RWPE1 (cell line): ENCODE measurements at places on chromosomes 5 and 9.

DNA sequence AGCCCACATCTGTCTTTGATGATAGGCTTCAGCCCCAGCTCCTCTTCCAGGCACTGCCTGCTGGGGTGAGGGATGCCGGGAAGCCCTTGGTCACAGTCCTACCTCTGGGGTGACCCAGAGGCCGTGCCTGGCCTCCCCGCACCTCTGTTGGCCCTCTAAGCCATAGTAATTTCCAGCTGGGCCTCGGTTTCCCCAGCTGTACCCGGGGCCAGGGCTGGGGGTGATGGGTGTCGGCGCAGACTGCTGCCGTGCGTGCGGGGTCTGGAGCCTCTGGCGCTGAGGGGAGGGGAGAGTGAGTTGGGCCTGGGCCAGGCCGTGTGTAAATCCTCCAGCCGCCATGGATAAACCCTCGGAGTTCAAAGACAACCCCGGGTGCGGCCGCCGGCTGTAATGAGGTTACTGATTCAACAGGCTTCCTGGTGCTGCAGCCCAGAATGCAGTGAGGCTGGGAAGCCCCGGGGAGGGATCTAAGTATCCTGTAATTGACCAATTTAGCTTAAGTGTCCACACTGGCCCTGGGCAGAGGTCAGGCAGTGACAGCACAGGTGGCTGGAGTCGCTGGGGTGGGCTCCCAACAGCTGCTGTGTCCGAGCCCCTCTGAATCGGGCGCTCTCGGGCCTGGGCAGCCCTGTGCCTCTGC is 7.1 kb downstream of the RXRA start:
- no peak for DNase-seq

DNA sequence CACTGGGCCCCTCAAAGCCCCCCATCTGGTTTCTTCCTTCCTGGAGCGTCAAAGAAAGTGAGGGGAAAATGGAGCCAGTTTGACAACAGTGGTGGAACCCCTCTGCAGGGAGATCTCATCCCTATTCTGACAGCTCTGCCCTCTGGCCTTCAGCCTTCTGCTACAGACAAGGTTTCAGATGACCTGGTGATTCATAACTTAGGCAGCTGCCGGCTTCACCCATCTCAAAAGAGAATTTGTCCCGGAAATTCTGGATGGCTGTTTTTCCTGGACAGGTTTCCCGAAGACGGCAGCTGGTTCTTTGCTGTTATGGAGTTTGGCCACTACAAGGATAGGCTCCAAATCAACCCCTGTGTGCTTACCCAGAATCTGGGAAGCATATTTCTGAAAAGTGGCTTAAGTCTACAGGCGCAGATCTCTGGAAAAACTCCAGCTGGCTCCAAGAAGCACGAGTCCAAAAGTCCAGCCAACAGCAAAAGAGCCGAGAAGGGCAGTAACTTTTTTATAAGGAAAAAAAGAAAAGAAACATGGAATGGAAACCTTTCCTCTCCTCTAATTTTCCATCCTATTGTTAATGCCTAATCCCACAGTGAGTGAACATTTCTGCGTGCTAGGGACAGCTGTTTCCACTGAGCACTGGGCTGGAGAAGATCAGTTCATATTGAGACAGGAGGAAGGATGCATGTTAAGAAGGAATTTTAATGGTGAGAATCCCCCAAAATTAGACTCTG is 54.5 kb downstream of the ZNF366 start:
- peak; percentile 92 for DNase-seq

- no peak for DNase-seq
These were observed 153.4 kb downstream of the CEP120 start for GRCh38 chr5:123269851-123270250.

- DNase-seq = no peak
These were observed 35.8 kb downstream of the DCAF10 start for GRCh38 chr9:37836386-37836785.

DNA sequence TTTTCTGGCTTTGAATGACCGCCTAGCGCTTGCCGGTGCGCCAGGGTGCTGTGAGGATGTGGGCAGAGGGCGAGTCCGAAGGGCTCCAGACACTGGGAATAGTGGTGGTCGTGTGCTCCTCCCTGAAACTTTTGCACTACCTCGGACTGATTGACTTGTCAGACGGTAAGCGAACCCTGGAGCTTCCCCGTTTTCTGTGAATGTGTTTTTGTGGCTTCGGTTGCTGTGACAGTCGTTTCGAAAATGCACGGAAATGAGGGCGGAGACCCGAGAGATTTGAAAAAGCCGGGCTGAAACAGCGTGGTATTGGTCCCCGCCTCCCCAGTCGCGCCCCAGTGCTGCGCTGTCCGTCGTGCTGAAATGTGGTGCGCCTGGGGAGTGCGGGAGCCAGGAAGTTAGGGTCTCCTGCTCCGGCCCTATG is 102.5 kb upstream of the GABRP start:
- peak; percentile 63 for DNase-seq

DNA sequence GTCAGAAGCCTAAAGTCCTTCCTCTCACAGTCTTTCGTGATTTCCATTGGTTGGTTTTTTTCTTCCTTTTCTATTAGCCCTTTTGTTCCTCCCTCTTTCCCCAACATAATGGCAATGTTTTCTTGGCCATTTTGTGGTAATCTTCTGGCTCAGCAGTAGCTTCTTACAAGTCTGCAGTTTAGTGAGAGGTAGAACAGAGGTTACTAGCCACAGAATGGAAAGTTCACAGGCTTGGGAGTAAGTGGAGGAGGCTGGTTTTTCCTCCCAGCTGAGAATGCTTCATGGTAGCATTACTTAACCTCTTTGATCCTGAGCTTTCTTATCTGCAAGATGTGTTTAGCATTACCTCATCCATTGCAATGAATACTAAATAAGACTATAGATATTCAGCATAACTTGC is 346.9 kb downstream of the NFIB start:
- no peak for DNase-seq

GRCh38 chr9:20805766-20806165 is 121.7 kb downstream of the FOCAD start:
- DNase-seq = no peak

DNA sequence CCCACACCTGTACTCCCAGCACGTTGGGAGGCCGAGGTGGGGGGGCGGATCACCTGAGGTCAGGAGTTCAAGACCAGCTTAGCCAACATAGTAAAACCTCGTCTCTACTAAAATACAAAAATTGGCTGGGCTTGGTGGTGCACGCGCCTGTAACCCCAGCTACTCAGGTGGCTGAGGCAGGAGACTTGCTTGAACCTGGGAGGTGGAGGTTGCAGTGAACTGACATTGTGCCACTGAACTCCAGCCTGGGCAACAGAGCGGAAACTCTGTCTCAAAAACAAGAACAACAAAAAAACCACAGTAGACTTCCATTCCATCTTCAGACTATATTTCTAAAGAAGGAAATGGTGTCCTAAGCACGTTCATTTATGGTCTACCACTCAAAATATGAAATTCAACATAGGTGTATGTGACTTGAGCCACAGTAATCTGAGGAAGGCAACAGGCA is 14.2 kb upstream of the SERINC5 start:
- no peak for DNase-seq

- no peak for DNase-seq
These were observed 25.2 kb downstream of the LNPEP start for GRCh38 chr5:96961053-96961452.

DNA sequence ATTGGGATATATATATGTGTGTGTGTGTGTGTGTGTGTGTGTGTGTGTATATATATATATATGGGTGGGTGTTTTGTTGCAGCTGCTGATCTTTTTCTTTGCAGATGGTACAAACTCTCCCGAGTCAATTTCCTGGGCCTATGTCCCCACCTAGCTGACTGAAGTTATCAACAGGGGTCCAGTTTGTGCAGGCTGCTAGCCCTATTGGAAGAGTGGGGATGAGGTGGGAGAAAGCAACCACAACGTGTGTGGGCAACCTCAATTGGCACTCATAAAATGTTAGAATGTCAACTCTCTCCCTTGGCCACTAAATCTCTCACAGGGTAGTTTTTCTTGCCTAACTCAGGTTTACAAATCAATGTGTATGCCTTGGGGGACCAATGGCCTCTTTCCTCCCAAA is 5.6 kb downstream of the NR4A3 start:
- no peak for DNase-seq

DNA sequence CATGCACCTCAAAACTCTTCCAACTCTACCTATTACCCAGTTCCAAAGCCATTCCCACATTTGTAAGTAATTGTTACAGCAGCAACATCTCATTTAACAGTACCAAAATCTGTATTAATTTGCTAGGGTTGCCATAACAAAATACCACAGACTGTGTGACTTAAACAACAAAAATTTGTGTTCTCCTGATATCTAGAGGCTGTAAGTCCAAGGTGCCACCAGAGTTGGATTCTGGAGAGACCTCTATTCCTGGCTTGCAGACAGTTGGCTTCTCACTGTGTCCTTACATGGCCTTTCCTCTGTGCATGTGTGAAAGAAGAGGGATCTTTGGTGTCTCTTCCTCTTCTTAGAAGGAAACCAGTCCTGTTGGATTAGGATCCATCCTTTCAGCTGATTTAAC is 203.8 kb upstream of the PIK3R1 start:
- no peak for DNase-seq

- DNase-seq = no peak
These were observed 165.3 kb downstream of the KDM4C start for GRCh38 chr9:6923086-6923485.

GRCh38 chr9:113614843-113615648 is 151.5 kb downstream of the RGS3 start:
- DNase-seq = no peak

GRCh38 chr9:126526218-126527108 is 87.3 kb upstream of the LMX1B start:
- DNase-seq = no peak

DNA sequence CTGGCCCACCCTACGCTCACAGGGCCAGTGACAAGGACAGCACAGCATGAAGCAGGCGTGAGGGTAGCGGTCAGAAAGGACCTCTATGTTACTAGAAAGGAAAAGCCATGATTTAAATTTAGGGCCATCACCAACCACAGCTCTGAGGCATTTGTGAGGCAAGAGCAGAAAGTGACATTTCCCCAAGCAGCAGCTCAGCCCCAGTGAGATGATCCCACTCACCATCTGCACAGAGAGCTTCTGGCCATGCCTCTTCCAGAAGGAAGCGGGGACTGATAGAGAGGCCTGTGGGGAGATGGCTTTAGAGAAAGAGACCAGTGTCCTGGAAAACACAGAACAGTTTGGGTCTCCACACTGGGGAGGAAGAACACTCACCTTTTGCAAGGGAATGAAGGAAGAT is 413.9 kb downstream of the SPOCK1 start:
- no peak for DNase-seq

GRCh38 chr5:171728686-171729085 is 56.9 kb upstream of the SMIM23 start:
- no peak for DNase-seq

DNA sequence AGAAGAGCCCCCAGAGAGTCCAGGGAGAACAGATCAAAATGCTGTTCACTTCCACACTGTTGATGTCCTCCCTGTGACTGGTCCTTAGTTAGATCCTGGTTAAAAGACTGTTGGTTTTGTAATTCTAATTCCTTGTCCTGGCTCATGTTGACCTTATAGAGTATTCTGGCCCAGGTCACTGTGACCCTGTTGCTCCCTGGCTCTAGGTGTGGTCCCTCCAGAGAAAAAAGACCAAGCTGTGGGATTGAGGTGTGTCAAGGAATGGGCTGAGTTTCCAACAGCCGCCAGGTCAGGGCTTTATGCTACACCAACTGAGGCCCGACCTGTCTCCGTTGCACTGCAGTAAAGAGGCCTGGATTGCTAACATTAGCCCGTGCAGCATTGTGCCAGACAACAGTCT is 241.0 kb upstream of the MSX2 start:
- DNase-seq = no peak

- no peak for DNase-seq
These were observed 128.3 kb downstream of the YIPF5 start for GRCh38 chr5:144042156-144042555.

DNA sequence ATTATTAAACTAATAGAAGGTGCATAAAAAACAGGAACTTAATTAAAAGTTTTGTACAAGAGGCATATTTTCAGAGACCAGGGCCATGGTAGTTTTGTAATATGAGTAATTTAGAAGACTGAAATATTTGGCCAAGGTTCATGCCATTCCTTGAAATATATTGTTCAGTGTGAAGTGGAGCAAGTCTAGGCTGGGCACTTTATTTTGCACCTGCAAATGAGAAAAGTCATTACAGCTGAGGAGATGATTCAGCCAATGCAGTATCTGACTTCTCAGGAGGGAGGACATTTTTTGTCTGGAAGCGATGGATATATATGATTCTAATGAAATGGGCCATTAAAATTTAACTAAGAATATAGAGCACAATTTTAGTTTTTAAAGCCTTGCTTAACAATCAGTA is 754.0 kb upstream of the ADAMTS16 start:
- DNase-seq = no peak

DNA sequence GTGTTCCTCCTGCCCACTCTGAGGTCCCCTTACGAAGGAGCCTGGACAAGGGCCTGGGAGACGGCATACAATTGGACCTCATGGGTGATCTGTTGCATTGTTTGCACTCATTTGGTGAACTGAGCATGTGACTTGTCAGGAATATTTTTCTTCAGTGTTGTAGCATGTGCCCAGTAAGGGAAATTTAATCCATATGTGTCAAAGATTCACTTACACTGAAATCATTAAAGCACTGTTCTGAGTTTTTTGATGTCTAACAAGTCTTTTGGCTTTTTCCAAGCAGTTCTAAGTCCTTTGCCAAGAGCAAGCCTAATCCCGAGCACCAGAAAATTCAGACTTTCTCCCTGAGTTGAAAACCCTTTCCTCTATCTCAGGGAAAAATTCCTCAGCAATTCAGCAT is 61.6 kb upstream of the RPS23 start:
- no peak for DNase-seq

GRCh38 chr5:95907740-95908706 is 53.6 kb downstream of the ELL2 start:
- no peak for DNase-seq
